ENCODE measurements at places on chromosomes 5 and 9.

DNA sequence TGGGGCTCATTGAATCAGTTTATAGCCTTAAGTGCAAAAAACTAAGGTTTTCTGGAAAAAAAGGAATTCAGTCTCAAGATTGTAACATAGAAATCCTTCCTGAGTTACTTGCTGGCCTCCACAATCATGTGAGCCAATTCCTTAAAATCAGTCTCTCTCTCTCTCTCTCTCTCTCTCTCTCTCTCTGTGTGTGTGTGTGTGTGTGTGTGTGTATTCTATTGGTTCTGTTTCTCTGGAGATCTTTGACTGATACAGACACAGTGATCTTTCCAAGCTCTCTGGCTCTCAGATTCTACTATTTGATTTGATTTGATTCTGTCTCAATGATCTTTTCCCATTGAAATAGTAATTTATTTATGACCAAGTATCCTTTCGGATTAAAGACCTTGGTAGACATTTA is 74.6 kb downstream of the CFAP95 start:
- DNase-seq: no peak

GRCh38 chr5:76125346-76125745 is 42.2 kb downstream of the SV2C start:
- no peak for DNase-seq

DNA sequence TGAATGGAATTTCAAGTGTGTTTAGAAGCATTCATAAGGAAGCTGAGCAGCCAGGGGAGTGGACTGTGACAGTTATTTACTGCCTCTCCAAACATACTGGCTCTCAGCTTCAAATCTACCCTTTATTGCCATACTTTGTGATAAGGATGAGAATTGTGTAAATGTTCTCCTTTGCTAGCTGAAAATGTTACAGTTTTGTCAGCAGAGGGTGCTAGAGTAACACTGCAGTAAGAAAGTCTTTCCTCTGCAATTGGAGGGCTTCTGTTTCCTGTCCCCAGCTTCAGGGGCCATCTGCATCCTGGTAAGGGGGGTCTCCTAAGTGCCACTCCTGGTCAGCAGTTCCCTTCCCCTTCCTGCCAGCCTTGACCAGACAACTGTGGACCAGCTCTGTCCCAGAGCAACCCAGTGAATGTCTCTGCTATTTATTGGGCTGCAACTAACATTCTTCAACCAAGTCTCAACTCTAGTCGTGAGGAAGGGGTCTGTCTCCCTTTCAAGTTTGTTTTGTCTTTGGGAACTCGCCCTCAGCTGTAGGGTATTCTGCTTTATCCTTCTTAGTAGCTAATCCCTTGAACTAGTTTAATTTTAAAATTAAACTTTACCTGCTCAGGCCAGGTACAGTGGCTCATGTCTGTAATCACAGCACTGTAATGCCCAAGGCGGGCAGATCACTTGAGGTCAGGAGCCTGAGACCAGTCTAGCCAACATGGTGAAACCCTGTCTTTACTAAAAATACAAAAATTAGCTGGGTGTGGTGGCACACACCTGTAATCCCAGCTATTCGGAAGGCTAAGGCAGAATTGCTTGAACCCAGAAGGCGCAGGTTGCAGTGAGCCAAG is 45.3 kb downstream of the RAPGEF6 start:
- no peak for DNase-seq

DNA sequence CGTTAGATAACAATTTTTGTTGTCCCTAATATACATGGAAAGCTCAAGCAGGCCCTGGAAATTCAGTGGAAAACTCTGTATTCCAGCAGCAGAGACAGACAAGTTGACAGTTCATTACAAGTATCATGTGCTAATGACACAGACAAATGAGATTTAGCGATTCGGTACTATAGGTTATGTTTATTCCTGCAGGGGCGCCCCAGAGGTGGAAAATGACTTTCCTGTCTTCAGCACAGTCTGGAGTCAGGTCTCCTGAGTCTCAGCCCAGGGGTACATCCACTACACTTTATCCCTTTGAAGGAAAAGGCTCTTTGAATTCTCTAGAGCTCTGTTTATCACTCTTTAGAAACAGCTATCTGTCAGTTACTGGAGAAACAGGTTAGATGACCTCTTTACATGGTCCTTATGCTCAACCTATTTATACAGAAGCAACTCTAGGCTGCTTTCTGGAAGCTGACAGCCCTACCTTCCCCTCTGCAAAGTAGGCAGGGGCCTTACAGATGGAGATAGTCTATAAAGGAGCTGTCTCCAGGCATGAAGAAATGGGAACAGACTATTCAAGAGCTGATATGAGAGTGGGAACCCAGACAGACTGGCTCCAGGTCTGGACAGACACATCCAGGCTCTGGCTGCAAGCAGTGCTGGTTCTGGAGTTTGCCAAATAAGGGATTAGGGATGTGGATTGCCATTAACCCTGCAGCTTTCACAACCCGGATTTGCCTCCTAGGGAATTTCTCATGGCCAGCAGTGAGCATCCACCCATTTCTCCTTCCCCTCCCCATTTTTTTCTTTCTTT is 7.2 kb upstream of the SLC31A2 start:
- DNase-seq: no peak

DNA sequence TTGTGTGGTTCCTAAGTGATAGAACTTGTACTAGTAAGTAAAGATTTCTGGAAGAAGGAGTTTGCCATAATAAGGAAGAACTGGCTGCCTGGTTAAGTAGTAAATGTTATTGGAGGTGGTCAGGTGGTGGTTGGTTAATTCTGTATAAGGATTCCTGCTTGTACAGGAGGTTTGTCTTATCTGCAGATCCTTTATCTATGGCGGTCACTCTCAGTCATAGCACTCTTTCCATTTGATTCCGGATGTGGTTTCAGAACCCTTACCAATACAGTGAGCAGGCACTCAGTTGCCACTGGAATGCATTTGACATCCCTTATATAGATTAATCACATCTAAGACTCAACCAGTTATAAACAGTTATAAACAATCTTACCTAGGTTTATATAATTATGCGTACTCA is 50.3 kb downstream of the RAD50 start:
- no peak for DNase-seq

GRCh38 chr9:89742660-89743059 is 137.8 kb downstream of the GADD45G start:
- DNase-seq: no peak

DNA sequence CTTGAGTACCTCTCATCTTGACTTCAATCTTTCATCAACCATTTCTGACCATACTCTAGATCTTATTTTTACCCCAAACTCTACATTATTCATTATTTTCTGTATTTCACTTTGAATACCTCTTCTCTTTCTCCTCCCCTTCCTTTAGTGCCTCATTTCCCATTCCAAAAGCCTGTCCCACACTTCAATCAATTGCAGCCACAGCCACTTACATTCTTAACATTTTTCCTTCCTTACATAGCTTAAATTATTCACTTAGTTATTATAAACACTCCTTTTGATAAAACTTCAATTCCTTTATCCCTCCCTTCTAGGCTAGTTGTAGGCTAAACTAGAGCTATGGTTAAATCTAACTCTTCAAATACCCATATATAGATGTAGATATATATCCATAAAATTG is 344.0 kb downstream of the PRR16 start:
- no peak for DNase-seq

GRCh38 chr5:88490874-88491273 is 222.2 kb upstream of the TMEM161B start:
- DNase-seq: no peak

- DNase-seq: no peak
Observed at GRCh38 chr9:137449081-137449844, 8.1 kb upstream of the ENTPD8 start.

DNA sequence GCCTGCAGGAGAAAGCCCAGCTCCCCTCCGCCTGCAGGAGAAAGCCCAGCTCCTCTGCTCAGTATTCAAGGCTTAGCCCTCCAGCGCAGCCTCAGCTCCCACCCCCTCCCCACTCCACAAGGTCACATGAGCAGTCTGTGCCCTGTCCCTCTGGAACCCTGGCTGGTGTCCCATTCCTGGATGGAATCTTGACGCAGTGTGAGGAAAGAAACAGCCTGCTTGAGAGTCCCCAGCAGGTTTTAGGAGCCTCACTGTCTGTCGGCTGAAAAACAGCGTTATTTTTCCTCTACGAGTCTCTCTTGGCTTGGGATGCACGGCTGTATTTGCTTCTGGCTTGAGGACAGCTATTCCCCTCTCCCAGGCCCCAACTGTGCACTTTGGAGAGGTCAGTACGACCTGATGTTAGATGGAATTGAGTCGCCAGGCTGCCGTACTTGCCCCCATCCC is 210.1 kb upstream of the TRIM32 start:
- no peak for DNase-seq

DNA sequence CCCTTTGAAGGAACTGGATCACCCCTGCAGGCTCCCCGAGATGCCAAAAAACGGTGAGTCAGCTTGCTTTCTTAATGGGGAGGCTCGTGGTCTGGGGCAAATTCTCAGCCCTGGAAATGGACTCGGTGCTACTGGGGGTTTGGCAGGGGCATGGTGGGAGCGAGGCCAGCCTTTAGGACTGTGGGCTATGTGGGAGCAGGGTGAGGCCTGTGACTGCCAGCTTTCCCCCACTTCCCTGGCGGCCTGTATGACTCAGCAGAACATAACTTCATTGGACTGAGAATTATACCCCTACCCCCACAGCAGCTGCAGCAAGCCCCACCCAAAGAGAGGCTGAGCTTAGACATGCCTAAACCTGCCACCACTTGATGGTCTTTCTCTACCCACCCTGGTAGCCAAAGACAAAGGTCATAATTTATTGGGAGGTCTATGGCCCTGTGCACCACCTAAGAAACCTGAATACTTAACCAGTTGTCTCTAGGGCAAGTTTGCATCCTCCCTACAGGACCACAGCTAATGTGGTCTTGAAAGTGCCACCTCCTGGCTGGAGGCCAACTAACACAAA is 325.3 kb downstream of the TLE1 start:
- no peak for DNase-seq

- no peak for DNase-seq
Observed at GRCh38 chr5:179912951-179913350, 5.3 kb upstream of the TBC1D9B start.

DNA sequence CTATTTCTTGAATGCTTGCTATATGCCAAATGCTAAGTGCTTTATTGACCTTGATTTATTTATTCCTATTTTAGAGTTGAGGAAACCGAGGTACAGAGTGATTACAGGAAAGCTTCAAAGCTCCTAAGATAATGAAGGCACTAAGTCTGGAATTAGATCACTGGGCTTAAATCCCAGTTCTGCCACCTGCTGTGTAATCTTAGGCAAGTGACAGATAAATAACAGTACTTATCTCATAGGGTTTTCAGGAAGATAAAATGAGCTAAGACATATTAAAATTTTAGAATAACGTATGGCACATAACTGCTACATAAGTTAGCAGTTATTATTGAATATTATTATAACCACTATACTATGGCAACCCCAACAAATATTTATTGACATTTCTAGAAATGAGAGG is 843.8 kb downstream of the DTWD2 start:
- no peak for DNase-seq

DNA sequence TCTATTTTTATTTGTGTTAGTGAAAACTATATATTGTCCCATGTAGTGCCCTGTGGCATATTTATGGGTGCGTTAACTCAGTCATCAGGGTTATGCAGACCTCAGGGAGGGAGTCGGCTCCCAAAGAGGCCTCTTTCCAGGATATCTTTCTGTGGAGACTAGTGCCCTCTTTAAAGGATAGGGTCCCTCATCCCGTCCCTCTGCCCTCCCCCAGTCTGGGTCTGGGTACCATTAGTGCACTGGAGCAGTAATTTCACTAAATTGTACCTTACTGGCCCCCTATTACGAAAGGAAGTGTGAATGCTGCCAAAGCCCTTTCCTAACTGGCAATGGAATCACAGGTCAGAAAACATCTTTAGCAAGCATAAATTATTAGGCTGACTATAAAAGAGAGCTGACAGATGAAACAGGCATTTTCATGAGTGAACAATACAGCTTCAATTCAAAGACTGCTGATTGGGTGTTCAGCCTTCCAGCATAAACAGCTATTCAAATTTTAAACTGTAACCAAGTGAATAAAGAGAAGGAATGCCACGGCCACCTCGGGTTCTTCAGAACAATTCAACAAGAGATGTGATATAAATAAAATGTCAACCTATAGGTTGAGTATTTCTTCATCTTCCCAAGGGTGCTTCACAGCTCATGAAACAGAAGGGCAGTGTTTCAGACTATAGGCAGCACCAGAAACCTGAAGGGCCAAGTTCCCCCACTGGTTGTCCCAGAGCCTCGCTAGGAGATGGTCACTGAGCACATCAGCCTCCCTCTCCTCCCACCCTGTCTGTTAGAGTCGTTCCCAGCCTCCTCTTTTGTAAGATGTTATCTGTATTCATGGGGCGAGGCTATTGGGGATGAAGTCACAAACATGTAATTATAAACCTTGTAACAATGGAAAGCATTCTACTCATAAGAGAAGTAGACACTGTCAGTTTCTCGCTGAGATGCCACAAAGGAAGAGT is 318.7 kb downstream of the TMEM161B start:
- DNase-seq: no peak

DNA sequence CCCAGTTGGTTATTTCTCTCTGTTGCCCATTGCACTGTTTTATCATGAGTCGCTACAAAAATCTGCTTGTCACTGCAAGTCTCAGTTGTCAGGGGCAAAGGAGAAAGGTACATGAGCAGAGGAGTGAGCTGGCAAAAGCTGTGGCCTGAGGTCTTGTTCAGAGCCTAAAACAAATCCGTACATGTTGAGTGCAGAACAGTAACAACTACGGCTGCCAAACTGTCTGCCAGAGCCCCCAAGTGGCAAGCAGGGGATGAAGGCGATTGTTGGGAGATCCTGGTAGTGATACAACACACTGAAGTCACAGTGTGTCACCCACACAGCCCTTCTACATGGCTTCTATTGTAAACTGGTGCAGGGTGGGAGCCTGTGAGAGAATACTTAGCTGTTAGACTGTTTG is 50.9 kb downstream of the BRINP1 start:
- no peak for DNase-seq

DNA sequence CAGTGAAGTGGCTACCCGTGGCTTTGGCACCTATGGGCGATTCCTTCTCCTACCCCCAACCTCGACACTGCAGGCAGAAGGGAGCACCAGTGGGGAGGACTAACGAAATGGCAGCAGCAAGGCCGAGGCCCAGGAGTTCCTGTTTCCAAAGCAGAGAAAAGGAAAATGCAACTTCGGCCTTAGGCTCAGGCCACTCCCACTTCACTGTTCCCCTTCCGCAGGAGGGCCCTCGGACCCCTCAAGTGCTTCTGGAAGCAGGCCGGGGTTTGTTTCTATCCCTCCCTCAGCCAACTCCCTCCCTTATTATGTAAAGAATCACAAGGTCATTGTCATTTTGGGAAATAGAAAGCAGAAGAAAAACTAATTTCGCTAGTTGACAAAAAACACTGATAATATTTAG is 36.4 kb upstream of the NKX2-5 start:
- no peak for DNase-seq

DNA sequence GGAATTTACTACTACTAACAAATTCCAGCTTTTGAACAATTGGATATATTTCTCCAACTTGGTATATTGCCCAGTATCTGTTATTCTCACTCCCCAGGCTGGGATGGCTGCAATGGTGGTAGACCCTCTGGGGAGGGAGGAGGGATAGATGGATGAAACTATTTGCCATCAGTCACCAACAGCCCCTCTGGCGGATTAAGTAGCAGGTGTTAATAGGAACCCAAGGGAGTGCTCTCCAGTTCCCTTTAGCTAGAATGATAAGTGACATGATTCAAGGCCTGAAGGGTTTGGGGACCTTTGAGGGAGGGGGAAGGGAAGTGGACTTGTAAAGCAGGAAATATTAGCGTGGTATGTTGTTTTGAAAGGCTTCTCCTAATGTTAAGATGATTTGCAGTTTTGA is 824.0 kb upstream of the ARRDC3 start:
- DNase-seq: no peak

Data from NCI-H1436 treated with DMSO at 0.1 percent for 48 hours (cell line).